CD8-positive, alpha-beta memory T cell (primary cell): ENCODE measurements at places on chromosomes 1 and 21. TPM values are rescaled to one million over a fixed set of nuclear protein-coding genes. Genes with fewer than 3 reads are reported as not detected.
A peak's percentile ranks its signal among the peaks of the same experiment; 100 is the strongest.

The ABCA4 gene
- total RNA-seq: not detected

The AADACL4 gene
- not detected for total RNA-seq

DNA sequence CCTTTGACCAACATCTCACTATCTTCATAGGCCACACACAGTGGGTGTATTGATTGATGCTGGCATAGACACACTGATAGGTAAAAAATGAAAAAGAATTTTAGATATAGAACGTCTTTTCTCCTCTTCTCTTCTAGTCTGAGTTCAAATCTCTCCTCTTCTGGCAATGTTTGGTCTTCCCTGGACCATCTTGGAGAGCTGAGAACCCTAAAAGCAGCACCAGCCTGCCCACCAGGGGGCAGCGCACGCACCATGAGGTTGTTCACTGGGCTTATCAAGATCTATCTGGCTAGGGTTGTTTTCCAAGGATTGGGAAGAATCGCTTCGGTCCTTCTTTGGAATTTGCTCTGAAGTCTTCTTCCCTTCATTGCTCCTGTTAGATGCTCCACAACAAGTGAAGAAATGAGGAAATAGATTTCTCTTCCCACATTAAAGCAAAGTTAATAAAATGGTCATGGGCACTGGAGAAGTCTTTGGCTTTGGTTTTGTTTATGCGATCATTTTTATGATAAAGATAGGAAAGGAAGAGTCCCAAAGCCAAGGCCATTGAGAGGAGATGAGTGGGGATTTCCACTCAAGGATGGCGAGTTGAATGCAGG lies 104.0 kb upstream of the OLIG2 start:
- peaks cover 2% of the 10 kb centered on the region for H3K4me1 ChIP-seq
- peak; percentile 30 for DNase-seq
- no peaks in the 10 kb centered on the region for H3K36me3 ChIP-seq
- H3K27me3 ChIP-seq: no peaks in the 10 kb centered on the region

The ATF3 gene
- total RNA-seq: 58.8 TPM
